ENCODE measurements at places on chromosomes 2 and 18.

DNA sequence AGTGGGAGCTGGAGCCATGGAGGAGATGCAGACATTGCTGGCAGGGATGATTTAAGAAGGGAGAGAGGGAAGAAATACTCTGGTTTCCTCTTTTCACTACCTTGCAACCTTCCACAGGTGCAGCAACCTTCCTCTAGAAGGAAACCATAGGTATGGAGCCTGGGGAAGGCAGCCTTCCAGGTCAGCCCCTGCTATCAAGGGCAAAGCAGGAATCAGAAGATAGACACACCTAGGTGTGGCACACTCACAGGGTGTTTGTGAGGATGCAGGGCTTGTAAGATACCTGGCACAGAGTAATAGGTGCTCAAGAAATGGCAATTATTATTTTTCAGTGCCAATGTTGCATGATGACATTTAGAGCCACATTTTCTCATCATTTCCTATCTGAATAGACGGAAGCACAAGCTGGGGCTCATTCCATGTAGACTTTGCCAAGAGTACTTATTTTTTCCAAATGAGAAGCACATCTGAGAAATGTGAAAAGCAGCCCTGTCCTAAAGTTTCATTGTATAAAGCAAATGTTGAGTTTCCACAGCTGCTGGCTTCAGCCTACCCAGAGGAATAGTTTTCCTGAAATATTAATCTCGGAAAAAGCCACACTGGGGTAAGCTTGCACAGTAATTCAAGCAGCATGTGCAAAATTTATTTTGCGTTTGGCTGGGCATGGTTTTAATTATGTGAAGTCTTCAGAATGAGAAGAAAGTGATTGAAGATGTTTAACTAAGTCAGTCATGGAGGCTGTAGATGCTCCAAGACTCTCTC lies 20.6 kb downstream of the EVA1A start:
- no peak for DNase-seq

DNA sequence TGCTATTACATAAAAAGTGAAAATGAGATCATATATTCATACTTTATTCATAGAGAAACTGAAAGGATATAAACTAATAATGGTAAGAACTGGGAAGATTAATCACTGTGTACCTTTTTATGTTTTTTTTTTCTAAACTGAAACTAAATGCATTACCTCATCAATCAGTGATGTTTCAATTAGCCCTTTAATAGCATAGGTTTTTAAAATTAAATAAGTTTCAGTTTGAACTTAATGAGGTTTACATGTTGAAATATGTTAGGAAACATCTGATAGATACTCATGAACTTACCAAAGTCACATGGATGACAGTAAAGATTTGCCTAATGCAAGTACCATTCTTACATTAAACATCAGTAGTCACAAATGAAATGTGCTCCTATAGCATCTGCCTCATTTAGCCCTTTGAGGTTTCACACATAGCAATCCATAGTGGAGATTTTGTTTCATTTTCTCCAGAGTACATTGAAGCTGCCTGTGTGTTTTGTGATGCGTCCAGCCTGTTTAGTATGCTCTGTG lies 8.9 kb downstream of the MAPRE2 start:
- DNase-seq: no peak

DNA sequence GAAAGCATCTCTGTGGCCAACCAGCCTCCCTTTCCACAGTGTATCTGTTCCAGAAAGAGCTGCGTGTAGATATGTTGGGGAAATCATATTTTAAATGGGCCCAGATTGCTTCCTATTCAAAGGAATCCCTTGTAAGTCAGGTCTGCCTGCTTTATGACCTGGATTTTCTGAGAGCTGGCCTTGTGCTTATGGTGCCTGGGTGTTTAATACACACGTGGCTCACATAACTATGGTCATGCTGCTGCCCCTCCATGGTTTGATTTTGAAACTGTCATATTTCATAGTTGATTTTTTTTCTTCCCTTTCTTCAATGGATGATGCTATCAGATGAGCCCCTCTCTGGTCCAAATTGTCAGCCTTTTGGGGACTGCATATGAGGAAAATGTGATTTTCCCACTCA lies 111.5 kb upstream of the CNGA3 start:
- no peak for DNase-seq

DNA sequence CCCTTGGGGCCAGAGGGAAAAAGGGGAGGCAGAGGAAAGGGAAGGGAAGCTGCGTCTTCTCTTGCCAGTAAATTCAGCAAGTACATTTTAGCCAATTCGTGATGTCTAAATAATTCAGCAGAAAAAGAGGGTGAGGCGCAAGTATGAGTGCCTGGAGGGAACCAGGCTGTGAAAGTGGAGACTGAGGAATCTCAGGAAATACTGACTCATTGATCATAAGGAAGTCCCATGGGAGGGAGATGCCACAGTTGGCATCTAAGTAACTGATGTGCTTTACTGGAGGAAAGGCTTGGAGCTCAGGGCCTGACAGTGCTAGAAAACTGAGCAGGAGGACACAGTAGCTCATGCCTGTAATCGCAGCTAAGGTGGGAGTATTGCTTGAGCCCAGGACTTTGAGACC lies 31.1 kb downstream of the KIF5C start:
- DNase-seq: no peak

DNA sequence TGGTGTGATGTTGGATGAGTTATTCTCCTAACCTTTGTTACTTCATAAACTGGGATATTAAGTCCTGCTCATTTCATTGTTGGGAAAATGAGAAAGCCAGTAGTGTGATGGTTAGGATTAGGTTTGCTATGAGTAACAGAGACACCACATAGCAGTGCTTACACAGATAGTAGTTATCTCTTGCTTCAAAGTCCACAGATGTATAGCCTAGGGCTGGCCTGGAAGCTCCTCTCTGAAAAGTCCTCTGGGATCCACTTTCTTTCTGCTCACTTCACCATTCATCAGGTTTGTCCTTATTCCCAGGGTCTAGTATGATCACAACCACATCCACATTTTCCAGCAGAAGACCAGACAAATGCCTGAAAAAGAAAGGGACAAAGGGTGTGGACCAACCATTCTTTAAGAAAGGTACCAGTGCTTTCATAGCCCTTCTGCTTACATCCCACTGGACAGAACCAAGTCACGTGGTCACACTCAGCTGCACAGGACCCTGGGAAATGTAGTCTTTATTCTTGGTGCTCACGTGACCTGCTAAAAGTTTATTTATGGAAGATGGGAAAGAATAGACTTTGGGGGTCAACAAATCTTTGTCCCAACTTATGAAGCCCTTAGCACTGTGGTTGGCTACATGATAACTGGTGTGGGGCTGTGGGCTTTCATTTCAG lies 108.9 kb downstream of the INSIG2 start:
- no peak for DNase-seq

- no peak for DNase-seq
Measured at GRCh38 chr2:138779781-138780445, at the start of gene NXPH2. NXPH2 (minus strand) TSS chr2:138780390; CDS start chr2:138780241, 149 bp downstream.

DNA sequence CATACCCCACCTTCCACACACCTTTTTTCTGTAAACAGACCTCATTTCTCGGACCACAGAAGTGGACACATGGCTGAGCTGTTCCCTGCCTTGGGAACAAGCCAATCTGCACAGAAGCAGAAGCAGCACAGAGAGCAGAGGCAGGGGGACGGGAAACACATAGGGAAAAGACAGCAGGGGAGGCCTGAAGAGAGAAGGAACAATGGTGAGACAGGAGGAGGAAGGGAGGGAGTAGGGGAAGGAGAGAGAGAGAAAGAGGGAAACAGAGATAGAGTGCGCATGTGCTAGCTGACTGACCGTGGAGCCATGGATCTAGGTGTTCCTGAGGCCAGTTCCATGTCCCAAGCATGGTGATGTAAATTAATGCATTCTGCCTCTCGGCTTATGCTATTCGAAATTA lies 119.7 kb downstream of the NOL10 start:
- DNase-seq: no peak

GRCh38 chr2:42261518-42262195 lies 92.5 kb downstream of the EML4 start:
- DNase-seq: no peak

DNA sequence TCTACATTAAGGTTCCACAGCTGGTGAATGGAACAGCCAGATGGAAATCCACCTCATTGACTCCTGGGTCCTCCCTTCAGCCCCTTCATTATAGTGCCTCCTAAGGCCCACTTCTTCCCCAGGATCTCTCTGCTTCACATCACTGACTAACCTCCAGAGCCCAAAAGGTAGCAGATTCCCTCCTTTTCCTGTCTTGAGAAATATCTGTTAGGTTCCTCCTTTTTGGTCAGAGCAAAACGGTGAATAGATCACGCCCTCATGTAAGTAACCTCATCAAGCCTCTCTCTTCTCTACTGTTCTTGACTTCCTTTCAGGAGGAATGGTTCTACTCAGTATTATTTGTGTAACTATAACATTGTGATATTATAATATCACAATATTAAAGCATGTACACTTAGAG lies 155.0 kb upstream of the SRD5A2 start:
- DNase-seq: no peak

- no peak for DNase-seq
Measured at GRCh38 chr2:197281421-197281820, 29.2 kb downstream of the ANKRD44 start.

GRCh38 chr2:81589406-81589805 lies 1284.9 kb upstream of the LRRTM1 start:
- DNase-seq: no peak

DNA sequence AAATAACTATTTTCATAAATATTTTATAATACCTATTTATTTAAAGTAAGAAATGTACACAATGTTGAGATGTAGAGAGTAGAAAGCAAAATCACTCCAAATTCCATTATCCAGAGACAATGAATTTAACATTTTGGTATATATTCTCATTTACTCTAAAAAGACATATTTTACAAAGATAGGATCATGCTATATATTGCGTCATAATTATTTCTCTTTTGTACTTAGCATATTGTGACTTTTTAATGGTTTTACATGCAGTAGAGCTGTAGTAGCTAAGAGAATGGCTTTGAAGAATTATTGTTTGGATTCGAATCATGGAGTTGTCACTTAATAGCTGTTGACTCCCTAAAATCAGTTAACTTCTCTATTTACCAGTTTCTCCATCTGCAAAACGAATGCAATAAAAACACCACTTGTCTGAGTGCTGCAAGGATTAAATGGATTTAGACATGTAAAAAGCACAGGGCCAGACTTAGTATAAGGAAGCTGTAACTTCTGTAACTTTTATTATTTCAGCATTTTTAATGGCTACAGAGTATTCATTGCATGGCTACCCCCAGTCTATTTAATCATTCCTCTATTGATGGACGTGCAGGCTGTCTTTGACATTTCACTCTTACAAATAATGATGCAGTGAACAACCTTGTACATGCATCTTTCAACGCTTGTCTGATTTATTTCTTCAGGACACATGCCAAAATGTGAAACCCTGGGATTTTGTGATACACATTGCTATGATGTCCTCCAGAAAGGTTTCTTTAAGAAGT lies 33.2 kb downstream of the KCNS3 start:
- no peak for DNase-seq

- no peak for DNase-seq
Measured at GRCh38 chr18:41771973-41772372, 183.1 kb upstream of the PIK3C3 start.

- DNase-seq: no peak
Measured at GRCh38 chr2:51387235-51387634, 355.3 kb upstream of the NRXN1 start.

GRCh38 chr2:203347375-203347774 lies 19.2 kb downstream of the ABI2 start:
- no peak for DNase-seq

DNA sequence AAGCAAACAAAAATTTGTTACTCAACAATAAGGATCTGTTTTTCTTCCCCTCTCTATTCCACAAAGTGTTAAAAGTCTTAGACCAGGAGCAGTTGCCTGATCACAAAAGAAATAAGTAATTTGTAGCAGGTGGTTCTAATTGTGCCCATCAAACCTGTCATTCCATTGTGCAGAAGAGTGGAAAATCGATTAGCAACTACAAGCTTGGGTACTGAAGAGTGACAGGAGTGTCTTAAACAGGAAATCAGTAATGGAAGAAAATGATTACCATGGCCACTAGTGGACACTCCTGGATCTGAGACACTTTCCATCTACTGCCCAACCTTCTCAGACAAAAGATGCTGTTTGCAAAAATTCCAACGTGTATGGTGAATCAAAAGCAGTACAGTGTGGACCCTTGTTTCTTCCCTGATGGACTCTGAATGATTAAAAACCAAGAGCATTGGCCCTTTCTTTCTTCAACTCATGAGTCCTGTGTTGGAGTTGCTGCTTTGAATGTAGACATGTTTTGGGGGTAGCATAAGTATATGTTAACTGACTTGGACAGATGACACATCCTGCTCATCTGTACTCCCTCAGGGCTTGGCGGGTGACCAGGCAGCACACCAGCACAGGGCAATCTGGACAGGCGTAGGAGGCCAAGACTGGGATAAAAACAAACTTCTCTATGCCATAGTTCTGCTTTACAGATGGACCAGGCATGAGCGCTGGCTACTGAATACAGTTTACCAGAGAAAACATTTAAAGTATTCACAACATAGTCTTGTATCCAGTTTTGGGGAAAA lies 51.9 kb downstream of the PLA2R1 start:
- DNase-seq: no peak

DNA sequence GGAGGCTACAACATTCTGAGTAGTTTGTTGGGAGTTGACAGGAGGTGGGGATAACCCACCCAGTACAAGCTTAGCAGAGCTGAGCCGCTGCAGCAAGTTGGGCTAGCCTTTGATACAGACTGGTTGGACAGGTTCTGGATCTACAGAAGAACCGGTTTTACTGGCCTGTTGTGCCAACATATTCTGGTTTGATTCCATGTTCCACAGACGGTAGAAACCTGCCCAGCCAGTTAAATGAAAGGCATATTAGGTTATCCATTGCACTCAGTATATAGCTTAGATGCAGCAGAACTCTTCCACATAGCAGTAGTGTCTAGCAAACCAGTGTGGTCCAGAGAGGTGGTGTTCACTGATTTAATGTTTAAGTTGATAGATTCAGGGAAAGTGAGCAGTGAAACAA lies 19.3 kb upstream of the RBBP8 start:
- no peak for DNase-seq

DNA sequence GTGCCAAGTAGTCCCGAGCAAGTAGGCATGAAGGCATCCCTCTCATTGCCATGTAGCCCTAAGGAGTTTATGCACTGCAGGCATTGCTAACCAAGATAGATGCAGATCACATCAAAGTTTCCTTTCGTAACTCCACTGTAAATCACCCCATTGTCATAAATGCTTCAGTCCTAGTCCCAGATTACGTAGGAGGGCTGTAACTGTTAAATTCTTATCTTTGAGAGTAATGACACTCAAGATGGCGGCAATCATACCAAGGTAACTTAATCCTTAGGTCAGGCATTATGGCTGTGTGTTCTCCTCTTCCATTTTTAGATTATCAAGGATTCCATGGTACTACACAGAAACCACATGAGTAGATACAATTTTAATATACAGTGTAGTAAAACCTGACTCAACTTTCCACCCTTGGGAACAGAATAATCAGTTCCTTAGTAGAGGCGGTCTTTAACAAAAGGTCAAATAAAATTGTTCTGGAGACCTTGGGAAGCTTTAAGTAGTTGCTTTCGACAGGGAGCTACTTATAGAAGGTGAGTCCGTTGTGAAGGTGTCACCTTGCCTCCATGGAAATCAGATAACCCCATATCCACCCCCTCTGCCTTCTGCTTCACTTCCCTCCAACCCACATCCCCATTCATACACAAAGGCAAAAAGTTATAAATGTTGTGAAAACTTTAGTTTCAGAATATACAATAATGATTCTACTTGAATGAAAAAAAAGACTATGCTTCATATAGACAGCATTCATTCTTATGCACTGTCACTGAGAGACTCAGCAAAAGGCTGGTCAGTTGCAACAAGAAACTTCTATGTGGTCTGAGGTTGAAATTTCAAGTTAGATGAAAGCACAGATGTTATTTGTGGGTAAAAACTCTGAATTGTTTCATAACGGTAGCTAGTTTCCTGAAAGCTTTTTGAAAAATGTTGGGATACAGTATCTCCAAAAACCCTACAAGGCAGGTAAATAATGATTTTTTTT lies 64.8 kb upstream of the GALNT5 start:
- DNase-seq: no peak

All from stimulated activated CD8-positive, alpha-beta memory T cell treated with anti-CD3 and anti-CD28 coated beads, Interleukin-15, amount 100 ng/mL, for 24 hours (primary cell).